ENCODE measurements at places on chromosomes 16 and 17. TPM values are rescaled to one million over a fixed set of nuclear protein-coding genes. Genes with fewer than 3 reads are reported as not detected.

The NAA38 gene
- 52.0 TPM for total RNA-seq

The RAMP2 gene
- 1.8 TPM for total RNA-seq

The CCDC144A gene
- 1.3 TPM for total RNA-seq

The PRAC1 gene
- not detected for total RNA-seq

The HBM gene
- not detected for total RNA-seq

The CETP gene
- total RNA-seq = 0.59 TPM

The LGALS9 gene
- 1.3 TPM for total RNA-seq

The SNRNP25 gene
- 16.4 TPM for total RNA-seq

The DYNLRB2 gene
- total RNA-seq = 3.2 TPM

The GRAPL gene
- total RNA-seq = 0.25 TPM

The OTOP3 gene
- total RNA-seq = not detected

The NACA2 gene
- total RNA-seq = not detected

The SPATA32 gene
- total RNA-seq = not detected

The CD68 gene
- 31.7 TPM for total RNA-seq

Data from cardiac ventricle fibroblast (primary cell).